ENCODE measurements at places on chromosomes 13 and 19.

GRCh38 chr13:78299832-78300623 lies 303.3 kb downstream of the POU4F1 start:
- peak; percentile 9 for DNase-seq

DNA sequence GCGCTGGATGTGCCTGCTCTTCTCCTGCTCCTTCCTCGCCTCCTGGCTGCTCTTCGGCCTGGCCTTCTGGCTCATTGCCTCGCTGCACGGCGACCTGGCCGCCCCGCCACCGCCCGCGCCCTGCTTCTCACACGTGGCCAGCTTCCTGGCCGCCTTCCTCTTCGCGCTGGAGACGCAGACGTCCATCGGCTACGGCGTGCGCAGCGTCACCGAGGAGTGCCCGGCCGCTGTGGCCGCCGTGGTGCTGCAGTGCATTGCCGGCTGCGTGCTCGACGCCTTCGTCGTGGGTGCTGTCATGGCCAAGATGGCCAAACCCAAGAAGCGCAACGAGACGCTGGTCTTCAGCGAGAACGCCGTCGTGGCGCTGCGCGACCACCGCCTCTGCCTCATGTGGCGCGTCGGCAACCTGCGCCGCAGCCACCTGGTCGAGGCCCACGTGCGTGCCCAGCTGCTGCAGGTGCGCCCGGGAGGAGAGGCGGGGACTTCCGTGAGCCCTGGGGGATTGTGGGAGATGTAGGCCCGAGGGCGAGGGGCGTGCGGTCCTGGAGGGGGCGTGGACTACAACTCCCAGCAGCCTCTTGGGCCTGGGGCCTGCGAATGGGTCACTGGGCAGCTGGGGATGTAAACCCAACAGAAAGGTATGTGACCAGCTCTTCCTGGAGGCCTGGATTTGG lies 6.7 kb downstream of the KCNJ14 start:
- no peak for DNase-seq

- no peak for DNase-seq
Observed at GRCh38 chr13:73336773-73337172, 278.0 kb downstream of the KLF5 start.

GRCh38 chr13:39052944-39053343 lies 14.7 kb downstream of the NHLRC3 start:
- no peak for DNase-seq

DNA sequence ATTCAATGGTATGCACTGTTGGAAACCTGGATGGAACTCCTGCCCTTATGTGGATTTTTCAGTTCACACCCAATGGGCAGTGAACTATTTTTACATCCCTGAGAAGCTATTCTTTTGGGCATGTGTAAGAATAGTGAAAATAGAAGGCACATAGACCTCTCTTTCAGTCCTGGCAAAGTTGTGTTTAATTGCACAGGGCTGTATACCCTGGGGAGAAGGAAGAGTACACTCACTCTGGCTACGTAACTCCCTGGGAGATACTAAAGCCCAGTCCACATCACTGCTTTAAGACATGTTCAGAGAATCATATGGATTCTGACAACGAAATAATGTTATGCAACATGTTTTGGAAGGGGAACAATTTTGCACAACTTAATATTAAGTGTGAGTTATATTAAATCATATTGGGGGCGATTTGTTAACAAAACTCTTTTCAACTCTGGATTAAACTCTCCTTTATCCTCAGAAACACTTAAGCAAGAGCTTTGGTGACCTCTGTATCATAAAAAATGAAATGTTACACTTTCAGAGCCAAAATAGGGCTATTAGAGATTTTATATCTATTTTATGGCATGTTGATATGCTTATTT lies 166.1 kb downstream of the DCT start:
- DNase-seq, result no peak

- DNase-seq, result no peak
Observed at GRCh38 chr19:24101459-24102115, 14.6 kb downstream of the ZNF254 start.

DNA sequence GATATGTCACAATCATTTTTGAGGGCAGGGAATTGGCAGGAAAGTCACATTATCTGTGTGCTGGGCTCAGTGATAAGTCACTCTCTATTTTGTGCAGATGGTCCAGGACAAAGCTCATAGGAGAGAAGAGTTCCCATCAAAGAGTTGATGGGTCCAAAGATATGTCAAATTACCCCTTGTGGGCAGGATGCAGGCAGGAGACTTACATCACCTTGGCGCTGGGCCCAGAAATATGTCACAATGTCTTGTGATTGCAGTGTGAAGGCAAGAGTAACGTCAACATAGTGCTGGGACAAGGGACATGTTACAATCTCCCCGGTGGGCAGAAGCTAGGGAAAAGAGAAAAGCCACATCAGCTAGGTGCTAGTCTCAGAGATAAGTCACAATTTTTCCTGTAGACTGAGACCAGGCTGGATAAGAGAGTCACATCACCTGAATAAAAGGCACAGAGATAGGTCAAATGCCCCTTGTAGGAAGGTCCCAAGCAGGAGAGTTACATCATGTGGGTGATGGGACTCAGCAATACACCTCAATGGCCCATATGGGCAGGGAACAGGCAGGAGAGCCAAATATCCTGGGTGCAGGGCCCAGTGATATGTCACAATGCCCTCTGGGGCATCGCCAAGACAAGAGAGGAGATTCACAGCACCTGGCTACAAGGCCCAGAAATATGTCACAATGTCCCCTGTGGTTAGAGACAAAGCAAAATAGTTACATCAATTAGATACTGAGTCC lies 47.9 kb downstream of the ZNF99 start:
- no peak for DNase-seq

DNA sequence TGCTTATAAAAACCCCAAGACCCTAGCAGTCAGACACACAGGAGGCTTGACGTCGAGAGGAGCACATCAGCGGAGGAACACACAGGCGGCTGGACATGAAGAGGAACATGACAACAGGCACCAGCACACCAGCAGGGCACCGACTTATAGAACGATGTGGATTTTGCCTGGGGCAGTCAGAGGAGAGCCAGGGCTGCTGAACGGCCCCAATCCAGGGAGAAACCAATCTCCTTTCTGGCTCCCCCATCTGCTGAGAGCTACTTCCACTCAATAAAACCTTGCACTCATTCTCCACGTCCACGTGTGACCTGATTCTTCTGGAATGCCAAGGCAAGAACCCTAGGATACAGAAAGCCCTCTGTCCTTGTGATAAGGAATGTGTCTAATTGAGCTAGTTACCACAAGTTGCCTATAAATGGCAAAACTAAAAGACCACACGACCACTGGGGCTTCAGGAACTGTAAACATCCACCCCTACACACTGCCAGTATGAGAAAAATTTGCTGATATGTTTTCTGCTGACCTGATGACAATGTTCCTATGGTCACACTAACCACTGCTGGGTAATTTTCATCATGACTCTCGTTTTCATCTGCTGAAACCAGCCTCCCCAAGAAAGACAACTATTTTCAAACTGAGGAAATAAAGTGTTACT lies 35.8 kb upstream of the CEACAM21 start:
- peak; percentile 9 for DNase-seq

DNA sequence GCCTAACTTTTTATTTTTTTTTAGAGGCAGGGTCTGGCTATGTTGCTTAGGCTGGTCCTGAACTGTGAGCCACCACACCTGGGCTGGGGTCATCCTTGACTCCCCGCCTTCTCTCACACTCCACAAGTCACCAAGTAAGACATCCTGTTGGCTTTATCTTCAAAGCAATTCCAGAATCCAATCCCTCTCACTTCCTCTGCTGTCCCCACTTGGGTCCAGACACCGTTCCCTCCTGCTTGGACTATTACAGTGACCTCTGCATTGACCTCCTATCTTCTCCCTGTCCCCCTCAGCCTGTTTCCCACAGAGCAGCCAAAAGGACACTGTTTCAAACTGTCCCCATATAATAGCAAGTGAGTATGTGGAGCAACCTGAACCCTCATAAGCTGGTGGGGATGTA lies 4.7 kb upstream of the GNG8 start:
- no peak for DNase-seq

DNA sequence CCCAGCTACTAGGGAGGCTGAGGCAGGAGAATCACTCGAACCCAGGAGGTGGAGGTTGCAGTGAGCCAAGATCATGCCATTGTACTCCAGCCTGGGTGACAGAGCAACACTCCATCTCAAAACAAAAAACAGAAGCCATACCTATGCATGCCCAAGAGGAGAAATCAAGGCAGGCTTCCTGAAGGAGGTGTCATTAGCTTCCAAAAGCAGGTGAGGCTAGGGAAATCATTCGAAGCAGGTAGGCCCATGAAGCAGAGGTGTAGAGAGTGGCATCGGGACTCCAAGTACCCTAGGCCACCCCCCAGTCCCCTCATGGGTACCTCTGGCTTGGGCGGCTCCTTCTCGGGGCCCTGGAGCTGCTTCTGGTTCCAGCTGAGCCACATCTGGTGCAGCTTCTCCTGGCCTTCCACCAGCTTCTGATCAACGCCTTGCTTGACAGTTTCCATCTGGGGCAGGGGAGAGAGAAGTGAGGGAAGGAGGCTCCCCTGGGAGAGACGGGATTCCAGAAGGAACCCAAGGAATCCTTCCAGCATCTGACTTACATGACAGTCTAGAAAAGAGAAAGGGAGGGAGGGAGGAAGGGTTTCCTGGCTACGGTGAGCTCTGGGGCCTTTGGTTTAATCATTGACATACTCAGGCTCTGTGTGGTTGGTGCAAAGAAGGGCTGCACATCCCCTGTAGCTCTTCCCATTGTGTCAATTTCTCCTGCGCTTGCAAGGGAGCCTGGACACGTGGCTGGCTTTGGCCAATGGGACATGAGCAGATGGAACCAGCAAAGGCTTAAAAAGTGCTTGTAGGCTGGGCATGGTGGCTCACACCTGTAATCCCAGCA lies 13.1 kb upstream of the TICAM1 start:
- peak; percentile 90 for DNase-seq

DNA sequence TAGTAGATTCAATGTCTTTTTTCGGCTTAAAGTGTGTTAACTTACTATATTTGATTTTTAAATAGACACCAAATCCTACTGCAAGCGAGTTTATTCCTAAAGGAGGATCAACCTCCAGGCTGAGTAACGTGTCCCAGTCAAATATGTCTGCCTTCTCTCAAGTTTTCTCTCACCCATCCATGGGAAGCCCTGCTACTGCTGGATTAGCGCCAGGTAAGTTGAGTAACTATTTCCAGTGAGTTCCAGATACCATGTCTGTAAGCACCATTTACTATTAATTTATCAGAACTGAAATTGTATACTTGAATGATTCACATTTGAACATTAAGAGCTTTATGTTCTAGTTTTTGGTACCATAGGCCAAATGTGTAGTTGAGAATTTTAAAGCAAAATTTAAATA lies 81.8 kb downstream of the PAN3 start:
- DNase-seq, result no peak

GRCh38 chr19:16018801-16019551 lies 57.3 kb upstream of the TPM4 start:
- DNase-seq, result no peak

- no peak for DNase-seq
Observed at GRCh38 chr13:51820016-51820597, 16.1 kb upstream of the DHRS12 start.

DNA sequence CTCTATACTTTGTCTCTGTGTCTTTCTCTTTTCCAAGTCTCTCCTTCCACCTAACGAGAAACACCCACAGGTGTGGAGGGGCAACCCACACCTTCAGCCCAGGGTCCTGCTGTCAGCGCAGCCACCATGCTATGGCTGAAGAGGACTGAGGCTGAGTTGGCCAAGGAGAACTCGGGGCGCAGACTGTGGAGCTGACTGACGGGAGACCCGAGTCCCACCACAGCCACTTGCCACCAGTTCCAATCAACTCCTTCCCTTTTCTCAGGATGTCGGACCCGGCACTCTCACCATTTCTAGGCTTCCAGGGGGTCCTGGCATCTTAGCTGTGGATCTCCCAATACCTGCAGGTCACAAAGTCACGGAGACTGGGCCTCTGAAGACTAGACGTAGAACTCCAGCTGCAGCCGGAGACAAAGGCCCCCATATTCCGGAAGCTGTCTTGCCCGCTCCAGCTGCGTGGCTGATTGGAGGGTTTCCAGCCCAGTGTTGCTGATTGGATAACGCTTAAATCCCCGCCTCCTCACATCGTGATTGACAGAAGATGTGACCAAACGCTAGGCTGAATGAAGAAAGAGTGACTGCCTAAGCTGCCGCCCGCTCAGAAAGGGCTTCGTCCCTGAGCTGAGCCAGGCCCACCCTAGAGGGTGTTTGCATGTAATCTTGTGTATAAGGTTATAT lies 63.6 kb downstream of the ZNF429 start:
- DNase-seq, result peak; percentile 94

Data from kidney tubule cell (primary cell).